CD4-positive, alpha-beta T cell treated with Interleukin-21 for 1 hour (primary cell): ENCODE measurements at places on chromosomes 7 and 10.

- DNase-seq: peak; percentile 14
Measured at GRCh38 chr10:28677888-28678686, 766 bp downstream of the BAMBI start.

- DNase-seq: no peak
Measured at GRCh38 chr7:151684408-151685175, 164.9 kb upstream of the RHEB start.

DNA sequence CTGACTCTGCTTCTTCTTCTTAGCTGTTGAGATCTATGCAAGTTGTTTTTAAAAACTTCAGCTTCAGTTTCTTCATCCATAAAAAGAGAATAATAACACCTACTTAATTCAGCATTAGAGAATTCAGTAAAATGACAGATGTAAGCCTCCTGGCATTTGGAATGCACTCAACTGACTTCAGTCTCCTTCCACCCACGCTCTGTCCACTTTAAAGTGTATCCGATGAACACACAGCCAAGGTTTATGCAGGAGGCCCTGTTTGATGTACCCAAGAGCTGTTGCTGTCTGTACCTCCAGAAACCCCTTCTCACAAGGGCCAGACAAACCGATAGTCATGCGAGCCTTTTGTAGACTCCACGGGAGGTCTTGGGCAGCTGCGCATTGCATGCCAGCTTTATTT is 27.1 kb upstream of the SLC35B4 start:
- DNase-seq: no peak

GRCh38 chr7:128879939-128880746 is 17.5 kb downstream of the ATP6V1F start:
- no peak for DNase-seq

DNA sequence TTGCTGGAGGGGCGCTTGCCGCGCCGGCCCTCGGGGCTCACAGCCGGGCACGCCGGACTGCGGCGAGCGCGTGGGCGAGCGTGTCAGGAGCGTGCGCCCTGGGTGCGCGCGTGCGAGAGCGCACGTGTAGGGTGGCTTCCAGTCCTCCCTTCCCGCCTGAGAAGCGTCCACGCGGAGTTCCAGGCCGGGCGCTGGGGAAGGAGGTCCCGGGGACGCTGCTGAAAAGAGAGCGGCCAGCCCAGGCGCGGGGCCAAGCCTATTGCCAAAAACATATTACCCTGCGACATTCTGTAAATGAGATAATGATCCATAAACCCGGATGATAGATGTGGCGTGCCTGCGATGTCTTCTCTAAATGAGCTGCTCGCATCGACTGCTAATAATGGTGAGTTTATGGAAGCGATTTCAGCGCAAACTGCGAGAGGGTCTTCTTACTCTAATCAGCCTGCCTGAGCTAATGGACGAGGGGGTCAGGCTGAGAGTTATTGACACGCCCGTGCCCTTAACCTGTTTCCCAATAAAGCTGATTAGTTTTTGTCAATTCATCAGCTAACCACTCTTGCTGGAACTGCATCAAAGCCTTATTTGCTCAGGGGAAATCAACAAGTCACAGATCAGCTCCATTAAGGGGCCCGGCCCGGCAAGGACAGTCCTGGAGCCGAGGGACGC is 8.0 kb upstream of the MNX1 start:
- no peak for DNase-seq

GRCh38 chr7:95441042-95441823 is 6.4 kb upstream of the PON2 start:
- no peak for DNase-seq

DNA sequence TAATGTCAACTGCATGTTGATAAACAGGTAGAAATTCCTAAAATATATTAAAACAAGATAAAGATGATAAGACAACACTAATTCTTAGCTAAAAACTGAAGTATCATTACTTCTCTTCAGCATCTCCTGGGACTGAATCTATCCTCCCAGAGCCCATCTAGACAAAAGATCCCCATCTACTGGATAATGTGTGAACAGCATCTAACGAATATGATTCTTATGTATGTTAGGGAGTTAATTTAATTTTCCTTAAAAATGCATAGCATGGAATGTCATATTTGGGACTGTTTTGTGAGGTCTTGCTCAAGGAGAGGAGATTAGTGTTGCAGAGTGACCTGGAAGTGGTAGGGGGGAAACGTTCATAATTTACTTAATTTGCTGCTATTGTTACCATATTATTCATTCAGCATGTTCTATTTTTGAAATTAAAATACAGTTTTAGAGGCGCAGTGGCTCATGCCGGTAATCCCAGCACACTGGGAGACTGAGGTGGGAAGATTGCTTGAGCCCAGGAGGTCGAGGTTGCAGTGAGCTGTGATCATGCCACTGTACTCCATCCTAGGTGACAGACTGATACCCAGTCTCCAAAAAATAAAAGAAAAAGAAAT is 305.1 kb upstream of the CSTF2T start:
- DNase-seq: no peak

- DNase-seq: no peak
Measured at GRCh38 chr7:105206985-105207384, 181.7 kb downstream of the SRPK2 start.

DNA sequence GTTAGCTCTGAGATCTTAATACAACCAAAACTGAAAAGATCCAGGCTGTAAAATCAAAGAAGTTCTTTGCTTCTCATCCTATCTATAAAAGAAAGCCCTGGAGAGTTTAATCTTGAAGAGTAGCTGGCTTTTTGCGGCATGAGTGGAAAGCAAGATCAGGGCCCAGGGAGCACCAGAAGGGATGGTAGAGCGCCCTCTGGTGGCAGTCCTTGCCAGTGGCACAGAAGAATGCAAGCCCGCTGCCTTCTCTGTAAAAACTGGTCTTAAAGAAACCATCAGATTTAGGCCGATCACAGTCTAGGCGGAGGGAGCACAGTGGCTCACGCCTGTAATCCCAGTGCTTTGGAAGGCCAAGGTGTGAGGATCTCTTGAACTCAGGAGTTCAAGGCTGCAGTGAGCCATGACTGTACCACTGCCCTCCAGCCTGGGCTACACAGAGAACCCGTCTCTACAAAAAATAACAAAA is 35.6 kb downstream of the CPN1 start:
- peak; percentile 71 for DNase-seq

DNA sequence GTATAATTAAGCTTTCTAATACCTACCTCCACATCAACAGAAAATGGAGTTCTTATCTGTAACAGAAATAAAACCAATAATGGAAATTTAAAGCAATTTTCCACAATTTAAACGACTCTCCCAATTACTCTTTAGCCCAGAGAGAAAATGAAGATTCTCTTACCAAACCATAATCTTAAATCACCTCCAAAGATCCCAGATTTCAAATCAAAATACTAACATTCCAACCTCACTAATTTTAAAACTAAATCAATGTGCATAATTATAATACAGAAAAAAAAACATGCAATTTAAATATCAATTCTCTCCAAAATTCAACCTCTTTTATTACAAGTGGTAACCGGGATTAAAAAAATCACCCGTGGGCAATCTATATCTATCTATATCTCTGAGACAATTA is 1.5 kb downstream of the HERC4 start:
- DNase-seq: no peak

DNA sequence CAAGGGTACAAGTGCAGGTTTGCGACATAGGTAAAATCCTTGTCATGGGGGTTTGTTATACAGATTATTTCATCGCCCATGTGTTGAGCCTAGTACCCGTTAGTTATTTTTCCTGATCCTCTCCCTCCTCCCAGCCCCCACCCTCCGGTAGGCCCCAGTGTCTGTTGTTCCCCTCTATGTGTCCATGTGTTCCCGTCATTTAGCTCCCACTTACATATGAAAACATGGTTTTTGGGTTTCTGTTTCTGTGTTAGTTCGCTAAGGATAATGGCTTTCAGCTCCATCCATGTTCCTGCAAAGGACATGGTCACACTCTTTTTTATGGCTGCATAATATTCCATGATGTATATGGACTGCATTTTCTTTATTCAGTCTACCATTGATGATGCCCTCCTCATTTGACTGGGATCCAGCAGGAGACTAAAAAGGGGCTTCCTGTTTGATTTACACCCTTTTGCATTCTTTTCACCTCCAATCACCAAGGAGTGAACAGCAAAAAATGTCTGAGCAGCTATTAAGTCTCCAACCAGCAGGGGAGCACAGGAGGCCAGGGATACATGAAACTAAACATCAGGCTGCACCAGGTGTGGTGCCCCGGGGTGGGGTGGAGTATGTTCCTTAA is 188.2 kb downstream of the SKIDA1 start:
- DNase-seq: no peak

DNA sequence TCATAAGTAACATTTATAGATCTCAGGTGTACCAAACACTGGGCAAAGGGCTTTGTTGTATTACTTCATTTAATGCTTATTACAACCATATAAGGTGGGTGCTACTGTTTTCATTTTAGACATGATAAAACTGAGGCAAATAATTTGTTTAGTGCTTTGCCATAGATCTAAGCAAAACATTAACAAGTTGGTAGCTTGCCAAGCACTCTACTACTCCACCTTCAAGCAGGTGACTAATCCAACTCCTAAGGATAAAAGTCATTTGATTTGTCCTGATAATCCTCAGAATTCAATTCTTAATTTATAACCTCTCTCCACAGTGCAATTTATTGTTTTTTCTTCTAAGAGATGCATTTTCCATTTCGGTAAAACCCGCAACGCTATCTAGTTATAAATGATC is 646.4 kb downstream of the GRM8 start:
- no peak for DNase-seq
